ENCODE measurements at places on chromosomes 7 and 10.

GRCh38 chr10:76911184-76911583 lies 726.4 kb downstream of the KCNMA1 start:
- DNase-seq = no peak

- no peak for DNase-seq
Measured at GRCh38 chr7:19554581-19554980, 154.3 kb downstream of the POLR1F start.

- no peak for DNase-seq
Measured at GRCh38 chr7:77867537-77867865, 68.9 kb downstream of the PHTF2 start.

DNA sequence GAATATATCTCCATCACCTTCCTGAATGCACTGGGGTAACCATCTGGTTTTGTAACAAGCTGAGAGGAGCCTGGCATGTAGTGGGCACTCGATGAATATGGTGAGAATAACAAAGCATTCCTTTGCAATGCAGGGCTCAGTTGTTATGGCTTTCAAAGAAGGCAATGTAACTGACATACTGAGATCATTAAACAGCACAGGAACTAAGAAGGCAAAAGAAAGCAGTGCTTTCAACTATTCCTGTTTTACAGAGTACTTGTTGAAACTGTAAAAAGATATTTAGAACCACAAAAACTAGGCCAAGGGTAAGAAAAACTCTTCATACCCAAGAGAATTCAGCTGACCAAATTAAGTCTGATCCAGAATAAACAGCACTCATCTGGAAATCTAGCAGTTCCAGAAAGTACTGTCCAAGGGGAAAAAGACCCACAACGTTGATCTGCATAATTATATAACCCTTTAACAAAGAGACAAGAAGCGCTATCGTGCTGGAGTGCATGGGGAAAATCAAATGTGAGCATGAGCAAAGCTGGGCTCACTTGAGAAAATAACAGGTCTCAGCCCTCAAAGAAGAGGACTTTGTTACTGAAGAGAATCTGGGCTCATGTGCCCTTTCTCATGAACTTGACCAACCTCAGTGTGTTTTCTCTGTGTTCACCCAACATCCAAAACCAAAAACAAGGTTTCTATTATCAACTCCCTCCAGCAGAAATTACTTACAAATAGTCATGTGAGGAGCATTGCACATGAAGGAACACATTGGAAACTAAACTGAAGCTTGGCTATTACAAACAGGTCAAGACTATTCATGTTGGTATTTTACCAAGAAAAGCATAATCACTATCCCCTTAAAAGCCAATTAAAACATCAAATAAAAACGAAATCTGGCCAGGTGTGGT lies 116.2 kb downstream of the AVL9 start:
- DNase-seq = no peak

DNA sequence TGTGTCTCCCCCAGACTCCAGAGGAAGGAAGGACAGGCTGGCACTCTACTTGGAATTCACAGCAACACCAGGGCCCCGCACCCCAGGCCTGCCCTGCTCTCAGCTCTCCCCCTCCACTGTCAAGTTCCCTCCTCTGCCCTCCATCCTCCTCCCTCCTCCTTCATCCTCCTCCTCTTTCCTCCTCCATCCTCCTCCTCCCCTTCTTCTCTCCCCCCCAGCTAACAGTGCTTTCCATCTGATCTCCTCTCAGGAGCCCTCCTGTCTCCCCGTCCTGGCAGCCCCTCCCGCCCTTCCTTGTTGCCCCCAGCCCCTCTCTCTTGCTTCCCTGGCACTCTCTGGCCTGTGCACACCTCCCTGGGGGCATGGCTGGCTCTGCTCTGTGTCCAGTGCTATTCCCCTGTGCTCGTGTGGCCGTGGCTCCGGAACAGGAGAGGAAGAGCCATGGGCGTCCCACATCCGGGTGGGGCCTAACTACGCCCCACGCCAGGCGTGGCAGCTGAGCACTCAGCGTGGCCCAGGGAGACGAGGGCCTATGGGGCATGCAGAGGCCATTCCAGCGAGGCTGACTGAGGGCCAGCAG lies 64.2 kb downstream of the PWWP2B start:
- DNase-seq = no peak

DNA sequence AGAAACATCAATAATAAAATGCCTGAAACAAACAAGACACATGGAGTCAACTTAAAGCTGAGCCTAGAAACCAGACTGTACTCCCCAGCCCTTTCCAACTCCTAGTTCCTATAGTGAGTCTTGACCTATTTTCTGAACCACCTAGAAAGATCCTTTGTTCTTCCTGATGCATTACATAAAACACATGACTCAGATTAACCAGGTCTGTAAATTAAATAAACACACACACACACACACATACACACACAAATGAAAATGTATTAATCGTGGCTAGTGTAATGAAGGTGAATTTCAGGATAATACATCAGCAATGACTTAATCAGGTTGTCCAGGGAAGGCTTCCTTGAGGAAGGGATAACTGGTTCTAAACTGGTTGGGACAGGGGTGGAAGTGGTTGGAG lies 104.7 kb downstream of the ST8SIA6 start:
- no peak for DNase-seq

GRCh38 chr7:70017357-70017756 lies 419.1 kb downstream of the AUTS2 start:
- DNase-seq = no peak

DNA sequence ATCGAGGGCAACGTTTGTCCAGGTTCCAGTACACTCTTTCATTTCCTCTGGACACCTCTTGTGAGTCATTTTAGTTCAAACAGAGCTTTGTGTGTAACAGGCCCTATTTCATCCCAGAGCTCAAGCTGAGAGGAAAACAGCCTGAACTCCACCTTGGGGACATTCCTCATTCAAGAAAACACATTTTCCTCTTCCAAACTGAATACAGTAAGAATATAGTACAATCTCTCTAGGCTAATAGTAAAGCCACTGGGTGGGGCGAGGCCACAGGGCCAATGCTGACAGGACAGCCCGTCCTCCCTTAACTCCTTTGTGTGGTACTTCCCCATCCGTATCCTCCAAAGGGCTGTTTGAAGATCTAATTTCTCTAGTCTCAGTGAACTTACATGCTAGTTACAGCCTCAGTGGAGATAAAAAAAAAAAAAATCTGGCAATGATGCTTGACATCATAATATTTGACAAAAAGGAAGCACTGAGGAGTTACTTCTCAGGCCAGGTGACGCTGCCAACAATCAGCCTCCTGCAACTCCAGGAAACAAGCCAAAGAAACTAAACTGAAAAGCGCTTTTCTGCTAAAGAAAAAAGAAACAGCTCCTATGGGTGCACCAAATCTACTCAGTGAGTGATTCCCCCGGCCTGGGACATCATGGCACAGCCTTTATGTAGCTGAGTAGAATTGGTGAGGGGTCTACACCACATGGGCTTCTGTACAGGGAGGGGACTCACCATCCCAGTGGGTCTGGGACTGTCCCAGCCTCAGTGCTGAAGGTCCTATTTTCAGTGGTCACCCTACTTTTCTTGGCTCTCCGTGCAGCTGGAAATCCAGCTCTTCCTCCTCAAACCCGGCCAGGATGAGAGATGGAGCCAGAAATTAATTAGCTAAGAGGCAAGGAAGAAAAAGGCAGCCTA lies 238.2 kb upstream of the NEBL start:
- no peak for DNase-seq

Data from activated naive CD4-positive, alpha-beta T cell treated with anti-CD3 and anti-CD28 coated beads, Interleukin-2, amount 50 U/mL, for 16 hours (primary cell).